Suppressor macrophage treated with lipopolysaccharide for 1 hour (primary cell): ENCODE measurements at places on chromosomes 11 and 22.
A peak's percentile ranks its signal among the peaks of the same experiment; 100 is the strongest.

DNA sequence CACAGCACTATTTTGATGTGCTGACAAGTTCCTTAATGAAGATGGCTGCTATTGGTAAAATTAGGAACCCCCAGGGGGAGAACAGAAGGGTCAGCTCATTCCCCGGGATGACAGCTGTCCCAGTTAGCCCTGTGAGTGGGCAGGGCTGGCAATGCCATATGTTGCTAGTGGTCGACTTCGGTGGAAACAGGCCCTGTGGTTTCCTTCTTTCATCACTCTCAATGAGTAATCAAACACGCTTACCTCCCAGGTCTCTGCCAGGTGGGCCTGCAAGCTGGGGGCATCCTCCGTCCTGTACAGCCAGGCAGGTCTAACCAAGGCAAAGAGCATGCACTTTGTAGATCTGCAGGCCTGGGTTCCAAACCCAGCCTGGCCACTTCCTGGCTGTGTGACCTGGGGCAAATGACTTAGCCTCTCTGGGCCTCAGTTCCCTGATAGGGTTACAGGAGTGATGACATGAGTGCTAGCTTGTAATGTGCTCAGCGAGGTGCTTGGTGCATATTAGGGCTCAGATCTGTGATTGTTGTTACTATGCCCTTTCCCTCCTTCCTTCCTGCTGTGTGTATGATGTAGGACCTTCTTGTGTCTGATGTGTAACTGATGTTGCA, 85.2 kb downstream of the TSPAN18 start:
- no peak for DNase-seq

- no peak for DNase-seq
Measured at GRCh38 chr11:122677256-122677655, 21.7 kb downstream of the UBASH3B start.

DNA sequence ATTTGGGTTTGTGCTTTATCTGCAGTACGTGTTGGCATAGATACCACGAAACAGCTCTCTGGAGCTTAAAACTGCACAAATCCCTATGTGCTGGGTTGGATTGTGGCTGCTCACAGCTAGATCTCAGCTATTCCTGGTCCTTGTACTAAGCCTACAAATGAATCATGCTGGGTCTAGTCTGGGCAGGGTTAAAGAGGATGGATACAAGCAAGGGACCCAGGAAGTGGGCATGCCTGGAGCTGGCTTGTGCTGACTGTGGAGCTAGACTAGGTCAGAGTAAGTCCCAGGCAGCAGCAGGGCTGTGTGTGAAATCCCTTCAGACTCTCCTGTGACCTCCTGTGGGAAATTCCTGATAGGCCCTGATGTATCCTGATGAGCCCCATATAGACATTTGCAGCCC, 3.9 kb upstream of the E2F8 start:
- DNase-seq = peak; percentile 42

DNA sequence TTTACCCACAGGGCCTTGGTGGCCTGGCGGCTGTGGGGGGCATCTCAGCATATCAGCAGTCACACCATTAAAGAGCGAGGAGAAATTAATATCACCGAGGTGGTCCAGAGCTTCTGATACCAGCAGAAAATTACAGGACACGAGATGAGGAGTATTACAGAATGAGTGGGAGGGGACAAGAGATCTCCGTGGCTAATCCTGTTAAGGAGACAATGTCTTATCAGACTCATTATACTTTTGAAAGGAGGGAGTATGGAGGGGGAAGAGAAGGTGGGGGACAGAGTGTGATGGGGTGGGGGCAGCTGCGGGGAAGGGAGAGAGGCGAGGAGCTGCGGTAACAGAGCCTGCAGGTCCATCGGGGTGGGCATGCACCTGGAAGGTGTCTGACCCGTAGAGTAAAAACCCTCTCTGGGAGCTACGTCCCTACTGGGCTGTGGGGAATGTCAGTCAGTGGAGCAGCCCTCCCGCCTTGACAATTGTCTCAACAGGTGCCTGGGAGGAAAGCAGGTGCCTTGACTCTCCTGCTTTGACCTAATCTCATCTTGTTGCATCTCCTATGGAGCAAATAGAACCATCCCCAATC, 224.2 kb downstream of the CEP164 start:
- DNase-seq = no peak

GRCh38 chr11:77214557-77214956, 86.5 kb downstream of the MYO7A start:
- no peak for DNase-seq

DNA sequence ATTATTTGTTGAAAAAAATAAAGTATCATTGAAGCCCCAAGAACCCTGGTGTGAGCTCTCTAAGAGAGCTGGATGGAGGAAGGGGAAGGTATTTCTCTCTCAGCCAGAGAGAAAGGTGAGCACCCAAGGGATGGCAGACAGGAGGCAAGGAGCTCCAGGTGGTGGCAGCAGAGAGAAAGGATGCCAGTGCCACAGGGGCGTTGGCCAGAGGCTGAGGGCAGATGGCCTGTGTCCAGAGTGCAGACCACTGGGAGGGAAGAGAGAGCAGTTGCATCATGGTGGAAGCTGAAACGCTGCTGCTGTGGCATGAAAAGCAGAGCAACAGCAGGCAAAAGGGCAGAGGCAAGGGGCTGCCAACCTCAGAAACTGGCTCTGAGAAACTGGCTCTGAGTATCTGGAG, 8.5 kb downstream of the SPON1 start:
- no peak for DNase-seq

GRCh38 chr22:32623943-32624342, 149.3 kb downstream of the FBXO7 start:
- peak; percentile 8 for DNase-seq

DNA sequence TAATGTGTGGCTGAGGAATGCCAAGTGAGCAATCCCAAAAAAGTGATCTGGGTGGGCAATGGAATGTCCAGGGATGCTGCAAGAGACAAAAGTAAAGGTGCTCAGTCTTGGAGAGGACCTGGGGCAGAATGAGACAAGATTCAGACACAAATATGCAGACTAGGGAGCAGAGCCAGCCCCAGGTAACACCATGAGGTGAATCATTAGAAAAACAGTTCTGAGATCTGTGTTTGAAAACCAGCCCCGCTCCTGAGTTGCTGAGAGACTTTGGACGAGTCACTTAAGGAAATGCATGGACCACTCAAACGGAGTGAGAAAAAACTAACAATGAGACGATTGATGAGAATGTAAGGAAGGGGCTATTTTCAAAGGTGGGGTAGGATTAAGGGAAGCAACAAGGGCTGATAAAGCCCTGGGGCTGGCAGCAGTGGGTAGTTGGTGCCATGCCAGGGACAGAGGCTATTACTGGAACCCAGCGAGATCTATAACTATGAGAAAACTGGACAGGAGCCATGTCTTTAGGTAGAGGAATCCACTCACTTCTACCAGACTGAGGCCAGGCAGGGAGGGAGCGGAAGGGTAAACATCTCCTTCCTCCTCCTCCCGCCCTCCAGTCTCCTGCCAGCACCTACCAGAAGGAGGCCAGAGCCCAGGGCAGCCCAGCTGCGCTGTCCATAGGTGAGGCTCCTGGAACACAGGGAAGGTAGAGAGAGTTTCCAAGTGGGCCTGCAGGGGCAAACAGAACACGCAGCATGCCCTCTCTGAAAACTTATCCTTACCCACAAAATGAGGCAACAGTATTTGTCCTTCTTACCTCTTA, 130.4 kb upstream of the TEAD1 start:
- DNase-seq = no peak

DNA sequence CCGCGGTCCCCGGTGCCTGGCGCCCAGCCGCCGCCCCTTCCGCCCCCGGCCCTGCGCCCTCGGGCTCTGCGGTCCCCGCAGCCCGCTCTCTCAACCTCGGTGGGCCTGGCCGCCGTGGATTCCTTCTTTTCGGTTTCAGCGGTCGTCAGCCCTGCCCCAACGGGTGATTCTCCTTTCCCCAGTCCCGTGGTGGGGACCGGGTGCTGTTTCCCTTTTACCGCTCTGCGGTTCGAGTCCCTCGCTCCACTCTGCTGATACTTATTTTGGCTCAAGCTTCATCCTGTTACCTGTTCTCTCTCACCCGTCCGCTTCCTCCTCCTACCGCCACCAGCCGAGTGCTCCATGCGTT, 494 bp downstream of the ZDHHC5 start:
- DNase-seq = peak; percentile 67

DNA sequence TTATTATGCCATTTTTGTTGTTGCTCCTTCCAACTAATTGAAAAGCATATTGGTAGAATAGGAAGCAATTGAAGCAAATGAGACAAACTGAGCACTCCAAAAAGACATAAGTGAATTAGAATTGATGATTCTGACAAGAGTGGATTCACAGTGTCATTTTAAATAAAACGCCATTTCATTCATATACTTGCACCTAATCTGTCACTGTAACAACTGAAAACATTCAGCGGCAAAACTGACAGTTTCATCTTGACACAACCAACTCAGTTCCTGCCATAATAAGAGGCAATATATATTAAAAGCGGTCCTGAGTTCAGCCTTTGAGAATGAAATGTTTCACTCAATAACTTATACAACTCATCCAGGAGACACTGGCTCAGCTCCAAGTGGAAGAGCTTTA, 306.8 kb downstream of the CNTN5 start:
- DNase-seq = no peak

DNA sequence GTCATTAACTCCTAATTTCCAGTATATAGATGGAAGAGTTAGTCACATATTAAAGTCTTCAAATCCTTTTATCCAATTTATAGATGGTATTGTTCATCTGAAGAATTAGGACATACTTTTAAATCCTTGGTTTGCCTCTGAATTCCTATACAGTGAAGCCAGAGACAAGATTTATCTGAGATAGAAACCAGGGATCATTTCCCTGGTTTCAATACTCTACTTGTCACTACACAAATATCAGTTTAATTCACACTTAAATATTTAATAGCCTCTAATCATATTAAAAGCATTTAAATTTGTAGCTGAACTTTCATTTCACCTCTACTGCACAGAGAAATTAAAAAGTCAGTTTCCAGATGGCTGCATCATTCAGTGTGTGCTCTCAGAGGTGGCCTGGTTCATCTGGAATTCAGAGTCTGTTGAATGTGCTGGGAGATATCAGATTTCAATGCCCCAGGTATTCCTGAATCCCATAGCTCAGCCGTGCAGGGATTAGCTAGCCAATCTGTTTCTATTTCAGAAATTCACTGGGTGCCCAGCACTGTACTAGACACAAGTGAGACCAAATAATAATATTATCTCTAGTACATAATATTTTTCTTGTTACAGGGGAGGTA, 344.3 kb downstream of the AASDHPPT start:
- DNase-seq = no peak

DNA sequence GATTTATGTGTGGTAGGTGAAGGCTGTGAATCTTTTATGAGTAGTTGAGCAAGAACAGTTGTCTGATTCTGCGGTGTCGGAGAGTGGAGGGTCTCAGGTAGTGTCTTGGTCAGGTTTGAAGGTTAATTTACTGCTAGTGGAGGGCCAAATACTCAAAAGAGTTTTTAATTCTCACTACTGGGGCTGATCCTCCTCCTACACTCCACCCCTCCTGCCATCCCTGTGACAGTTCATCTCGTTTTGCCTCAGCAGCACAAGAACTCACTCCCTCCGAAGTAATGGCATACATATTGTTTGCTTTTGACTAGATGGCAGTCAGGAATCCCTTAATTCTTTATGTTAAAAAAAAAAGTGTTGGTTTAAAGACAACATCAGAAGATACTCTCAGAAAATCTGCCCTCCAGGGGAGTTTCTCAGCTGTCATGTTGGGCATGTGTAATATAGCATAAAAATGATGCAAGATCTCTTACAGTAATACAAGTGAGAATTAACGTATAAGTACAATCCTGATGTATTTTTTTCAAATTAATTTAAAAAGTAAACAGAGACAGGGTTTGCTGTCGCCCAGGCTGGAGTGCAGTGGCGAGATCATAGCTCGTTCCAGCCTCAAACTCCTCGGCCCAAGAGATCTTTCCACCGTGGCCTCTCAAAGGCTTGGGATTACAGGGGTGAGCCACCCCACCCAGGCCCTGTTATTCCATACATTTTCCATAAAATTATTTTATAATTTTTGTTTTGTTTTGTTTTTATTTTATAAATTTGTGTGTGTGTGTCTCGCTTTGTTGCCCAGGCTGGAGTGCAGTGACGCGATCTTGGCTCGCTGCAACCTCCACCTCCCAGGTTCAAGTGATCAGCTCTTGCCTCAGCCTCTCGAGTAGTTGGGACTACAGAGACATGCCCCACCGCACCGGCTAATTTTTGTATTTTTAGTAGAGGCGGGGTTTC, 1.3 kb downstream of the FAR1 start:
- DNase-seq = peak; percentile 56

- peak; percentile 80 for DNase-seq
Measured at GRCh38 chr11:14237444-14237961, 121.5 kb downstream of the RRAS2 start.

DNA sequence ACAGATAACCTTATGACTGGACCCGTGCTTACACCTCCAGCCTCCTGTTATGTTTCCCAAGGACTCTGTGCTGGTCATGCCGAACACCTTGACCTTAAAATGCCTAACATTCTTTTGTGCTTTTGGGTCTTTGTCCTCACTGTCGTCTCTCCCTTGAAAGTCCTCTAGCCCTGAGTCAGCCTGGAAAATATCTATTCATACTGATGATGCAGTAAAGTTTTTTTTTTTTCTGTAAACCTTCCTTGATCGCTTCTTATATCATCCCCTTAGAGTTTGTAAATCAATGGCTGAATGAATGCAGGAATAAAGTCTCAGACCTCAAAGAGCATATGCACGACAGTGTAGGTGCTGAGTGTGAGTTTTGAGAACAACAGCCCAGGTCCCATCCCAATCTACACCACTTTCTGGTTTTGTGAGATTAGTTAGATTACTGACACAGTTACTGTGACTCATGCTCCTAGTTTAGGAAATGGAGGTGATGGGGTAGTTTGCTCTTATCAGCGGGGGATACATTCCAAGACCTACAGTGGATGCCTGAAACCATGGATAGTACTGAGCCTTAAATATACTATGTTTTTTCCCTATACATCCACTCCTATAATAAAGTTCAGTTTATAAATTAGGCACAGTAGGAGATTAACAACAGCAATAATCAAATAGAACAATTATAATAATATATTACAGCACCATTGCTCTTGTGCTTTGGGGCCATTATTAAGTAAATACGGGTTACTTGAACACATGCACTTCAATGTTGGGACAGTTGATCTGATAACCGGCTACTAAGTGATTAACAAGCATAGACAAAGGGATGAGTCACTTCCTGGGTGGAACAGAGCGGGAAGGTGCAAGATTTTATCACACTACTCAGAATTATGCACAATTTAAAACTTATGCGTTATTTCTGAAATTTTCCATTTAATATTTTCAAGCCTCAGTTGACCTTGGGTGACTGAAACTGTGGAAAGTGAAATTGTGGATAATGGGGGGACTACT, 8.6 kb downstream of the TCN1 start:
- DNase-seq = peak; percentile 21
